ENCODE measurements at places on chromosomes 13 and 19.

GRCh38 chr13:51556740-51557139 lies 27.5 kb upstream of the WDFY2 start:
- no peak for DNase-seq

DNA sequence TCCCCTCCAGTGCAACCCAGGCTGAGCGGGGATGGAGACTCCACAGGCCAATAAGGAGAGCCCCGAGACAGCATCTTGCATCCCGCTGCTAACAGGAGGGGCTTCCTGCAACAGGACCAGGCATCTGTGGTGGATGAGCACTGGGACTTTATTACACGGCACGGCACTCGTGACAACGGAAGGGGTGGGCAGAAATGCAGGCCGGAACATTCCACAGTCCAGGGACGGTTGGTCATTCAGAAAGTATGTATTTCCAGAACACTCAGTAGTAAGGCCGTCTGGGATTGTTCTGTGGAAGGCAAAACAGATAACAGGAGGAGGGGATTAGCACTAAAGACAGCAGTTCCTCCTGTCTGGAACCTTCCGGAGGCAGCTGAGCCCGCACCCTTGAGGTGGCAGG lies 3.3 kb upstream of the TM6SF2 start:
- no peak for DNase-seq

DNA sequence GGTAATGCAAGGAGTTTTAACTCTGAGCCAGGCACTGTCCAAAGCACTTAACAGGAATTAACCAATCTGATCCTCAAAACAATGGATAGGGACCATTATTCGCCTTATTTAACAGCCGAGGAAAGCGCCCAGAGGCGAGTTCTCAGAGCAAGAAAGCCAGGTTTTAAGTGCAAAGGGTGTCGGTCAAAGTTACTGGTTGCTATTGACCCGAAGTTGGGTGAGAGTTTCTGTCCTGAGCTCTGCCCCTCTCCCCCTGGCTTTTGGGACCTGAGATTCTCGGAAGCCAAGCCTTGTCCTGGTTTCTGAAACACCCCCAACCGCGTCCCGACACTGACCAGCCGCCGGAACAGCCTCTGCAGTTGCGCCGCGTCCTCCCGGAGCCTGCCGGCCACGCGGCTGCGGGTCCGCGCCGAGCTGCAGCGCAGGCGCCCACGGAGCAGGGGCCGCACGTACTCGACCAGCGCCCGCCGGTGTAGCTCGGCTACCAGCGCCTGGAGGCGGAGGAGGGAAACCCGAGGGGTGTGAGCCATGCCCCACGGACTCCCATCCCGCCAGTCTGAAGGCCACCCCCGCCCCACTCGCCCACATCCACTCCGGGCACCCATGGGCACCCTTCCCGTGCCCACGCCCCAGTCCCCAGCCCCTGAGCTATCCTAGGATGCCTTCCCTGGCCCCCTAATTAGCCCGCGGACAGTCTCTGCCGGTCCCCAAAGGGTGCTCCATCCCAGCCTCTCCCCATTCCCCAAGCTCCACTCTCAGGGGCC lies 27.8 kb downstream of the EXOC3L2 start:
- no peak for DNase-seq

DNA sequence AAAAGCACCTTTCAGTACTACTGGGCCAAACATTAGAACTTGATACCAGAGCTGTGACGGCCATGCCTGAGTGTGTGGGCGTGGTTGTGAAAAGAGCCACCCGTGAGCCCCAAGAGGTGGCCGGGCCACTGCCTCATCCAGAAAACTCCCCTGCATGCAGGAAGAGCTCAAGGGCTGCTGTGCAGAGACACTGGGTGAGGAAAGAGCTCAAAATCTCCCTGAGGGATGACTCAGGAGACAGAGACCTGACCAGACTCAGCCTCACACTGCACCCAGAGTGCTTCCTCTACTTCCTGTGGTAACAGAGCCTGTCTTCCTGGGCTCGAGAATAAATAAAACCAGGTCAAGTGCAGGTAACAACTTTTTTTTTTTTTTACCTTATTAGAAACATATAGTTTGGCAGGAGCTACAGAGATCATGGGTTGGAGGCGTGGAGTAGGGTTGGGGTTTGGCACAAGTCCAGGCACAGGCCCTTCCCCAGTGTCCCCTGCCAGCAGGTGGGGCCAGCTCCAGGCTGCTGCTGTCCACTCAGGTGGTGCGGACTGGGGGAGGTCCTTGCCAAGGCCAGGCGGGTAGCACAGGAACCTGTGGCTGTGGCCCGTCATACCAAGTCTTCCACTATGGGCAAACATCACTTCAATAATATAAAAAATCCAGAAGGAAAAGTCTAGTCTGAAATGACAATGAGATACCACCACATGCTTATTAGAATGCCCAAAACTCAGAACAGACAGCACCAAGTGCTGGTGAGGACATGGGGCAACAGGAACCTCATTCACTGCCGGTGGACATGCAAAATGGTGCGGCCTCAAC lies 25.5 kb downstream of the ELL start:
- DNase-seq: no peak

- DNase-seq: no peak
Measured at GRCh38 chr13:106311004-106311403, 224.5 kb downstream of the EFNB2 start.

DNA sequence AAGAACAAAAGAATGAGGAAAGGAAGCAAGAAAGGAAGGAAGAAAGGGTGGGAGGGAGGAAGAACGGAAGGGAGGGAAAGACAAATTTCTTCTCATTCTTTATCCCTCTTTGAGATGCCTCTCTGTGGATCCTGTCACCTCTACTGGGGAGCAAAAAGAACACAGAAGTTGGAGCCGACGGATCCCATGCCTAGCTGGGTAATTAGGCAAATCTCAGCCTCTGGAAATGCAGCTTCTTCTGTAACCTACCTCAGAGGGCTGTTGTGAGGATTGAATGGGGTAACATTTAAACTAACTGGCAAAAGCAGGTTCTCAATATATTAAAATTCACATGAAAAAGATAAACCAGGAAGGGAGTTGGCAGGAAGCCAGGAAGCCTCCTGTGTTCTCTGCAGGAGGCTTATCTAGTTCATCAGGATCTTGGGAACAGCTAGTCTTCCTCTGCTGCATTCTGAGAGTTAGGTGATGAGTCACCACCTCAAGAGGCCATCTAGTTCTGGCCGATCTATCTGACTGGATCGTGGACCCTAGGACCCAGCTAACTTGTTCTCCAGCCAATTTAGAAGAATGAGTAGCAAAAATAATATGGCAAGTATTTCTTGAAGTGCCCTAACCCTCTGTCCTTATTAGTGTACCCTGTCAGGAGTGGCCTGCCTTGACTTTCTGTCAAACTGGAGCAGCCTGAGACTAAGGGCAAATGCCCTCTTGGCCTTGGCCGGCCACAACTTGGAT lies 15.2 kb upstream of the CPB2 start:
- DNase-seq: no peak

- no peak for DNase-seq
Measured at GRCh38 chr19:54523403-54523802, 20.8 kb downstream of the LAIR2 start.

DNA sequence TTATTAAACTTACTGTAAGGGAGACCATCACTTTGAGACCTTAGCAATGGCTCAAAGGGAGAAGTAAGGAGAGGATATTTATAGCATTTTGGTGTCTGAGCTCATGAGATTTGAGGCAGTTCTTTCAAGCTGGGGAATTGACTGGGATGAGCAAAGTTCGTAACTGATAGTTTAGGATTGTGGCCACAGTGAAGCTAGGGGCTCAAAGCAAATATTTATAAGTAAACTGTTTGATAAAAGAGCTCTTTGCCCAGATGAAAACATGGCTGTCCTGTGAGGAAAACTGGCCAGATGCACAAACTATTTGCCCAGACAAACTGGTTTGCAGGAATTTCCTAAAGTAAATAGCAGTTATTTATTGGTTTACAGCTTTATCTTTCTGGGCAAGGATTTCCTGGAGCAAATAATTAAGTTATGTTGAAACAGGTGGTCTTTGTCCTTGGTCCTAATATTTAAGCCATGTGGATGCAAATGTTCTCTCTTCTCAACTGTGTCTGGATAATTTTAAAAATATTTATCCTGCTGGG lies 59.7 kb upstream of the TMTC4 start:
- DNase-seq: no peak

DNA sequence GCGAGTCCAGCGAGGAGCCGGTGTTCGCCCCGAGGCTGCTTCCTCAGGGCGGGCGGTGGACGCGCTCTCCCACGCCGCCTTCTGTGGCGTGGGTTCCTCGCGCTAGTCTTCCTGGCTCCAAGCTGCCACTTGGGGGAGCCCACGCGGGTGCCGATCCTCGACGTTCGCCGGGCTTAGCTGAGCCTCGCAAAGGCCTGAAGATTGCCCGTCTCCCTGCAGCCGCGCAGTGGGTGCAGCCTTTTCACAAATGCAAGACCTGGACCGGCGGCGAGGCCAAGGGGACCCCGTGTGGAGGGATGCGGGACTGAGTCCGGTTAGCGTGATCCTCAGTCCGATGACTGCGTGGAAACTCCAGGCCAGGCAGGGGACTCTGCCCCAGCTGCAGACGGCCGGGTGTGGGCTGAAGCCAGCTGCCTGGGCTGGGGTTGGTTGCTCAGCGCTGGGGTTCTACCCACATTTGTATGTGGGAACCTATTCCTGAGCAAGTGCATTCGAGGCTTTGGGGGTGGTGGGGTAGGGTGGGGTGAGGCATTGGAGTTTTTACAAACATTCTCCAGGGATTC lies 16.6 kb upstream of the LRP3 start:
- no peak for DNase-seq

GRCh38 chr13:92444244-92444643 lies 782.4 kb upstream of the GPC6 start:
- no peak for DNase-seq

DNA sequence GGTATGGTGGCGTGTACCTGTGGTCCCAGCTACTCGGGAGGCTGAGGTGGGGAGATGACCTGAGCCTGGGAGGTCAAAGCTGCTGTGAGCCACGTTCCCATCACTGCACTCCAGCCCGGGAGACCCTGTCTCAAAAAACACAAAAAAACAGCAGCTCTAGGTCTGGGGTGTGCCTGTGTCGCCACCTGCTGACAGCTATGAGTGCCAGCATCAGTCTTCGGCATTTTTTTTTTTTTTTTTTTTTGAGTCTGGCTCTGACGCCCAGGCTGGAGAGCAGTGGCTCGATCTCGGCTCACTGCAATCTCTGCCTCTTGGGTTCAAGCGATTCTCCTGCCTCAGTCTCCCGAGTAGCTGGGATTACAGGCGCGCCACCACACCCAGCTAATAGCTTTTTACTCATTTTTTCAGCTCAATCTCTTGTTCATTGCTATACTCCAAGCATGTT lies 10.1 kb downstream of the AP2S1 start:
- no peak for DNase-seq

DNA sequence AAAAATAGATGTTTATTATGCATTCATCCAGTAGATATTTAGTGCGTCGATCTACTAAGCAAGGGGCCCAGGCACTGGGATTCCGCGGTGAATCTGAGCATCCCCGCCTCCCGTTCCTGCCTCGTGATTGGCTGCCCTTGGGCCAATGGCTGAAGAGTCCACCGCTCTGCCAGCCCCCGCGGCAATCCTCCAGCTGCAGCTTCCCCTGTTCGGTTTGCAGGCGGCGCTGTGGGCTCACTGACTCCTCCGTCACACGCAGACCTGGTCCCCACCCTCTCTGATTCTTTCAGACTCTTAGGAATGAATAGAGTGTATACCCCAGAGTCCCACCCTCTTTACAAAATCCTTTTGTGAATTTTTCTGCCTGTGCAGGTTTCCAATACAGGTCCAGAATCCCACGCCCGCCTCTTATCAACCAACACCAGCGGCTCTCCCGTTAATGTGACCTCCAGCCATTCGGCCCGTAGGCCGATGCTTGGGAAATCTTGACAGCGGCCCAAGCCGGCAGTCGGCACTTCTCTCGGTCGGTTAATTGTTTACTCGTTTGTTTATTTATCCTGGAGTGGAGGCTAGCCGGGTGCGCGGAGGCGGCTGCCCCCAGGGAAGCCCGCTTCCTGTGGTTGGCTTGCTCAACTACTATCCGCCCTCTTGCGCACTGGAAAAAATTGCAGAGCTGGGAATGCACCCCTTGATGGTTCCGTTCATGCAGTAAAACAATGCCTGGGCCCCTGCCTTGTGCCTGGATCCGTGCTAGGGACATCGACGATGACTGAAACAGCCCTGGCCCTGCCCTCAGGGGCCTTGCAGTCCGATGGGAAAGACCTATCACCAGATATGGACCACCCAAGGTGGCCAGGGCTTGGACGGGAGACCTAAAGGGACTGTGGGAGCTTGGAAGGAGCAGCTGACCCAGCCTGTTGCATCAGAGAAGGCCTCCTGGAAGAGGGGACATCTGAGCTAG lies 4.5 kb upstream of the ARHGAP35 start:
- peak; percentile 78 for DNase-seq

DNA sequence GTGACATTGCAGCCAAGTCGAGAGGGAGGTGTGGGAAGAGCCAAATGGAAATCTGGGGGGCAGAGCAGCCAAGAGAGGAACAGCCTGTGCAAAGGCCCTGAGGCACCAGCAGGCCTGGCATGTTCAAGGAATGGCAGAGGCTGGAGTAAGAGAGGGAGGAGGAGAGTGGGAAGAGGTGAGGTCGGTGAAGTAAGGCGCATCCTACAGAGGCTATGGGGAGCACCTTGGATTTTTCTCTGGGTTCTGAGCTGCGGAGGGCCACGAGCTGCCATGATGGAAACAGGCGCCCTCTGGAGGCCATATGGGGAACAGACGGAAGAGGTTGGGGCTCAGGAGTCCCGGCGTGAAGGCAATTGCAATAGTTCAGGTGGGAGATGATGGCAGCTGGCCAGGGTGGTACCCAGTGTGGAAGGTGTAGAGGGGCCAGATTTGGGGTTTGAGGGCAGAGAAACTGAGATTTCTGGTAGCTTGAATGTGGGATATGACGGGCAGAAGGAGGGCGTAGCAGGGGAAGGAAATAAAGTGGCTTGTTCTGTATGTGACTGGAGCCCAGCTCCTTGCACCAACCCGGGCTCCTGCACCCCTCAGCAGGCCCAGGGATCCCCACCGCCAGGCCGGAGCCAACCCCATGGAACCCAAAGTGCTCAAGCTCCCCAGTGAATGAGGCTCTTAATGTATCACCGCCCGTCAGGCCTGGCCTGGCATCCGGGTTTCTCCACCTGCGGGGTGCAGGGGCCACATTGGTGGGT lies 20.5 kb upstream of the STRN4 start:
- DNase-seq: no peak

DNA sequence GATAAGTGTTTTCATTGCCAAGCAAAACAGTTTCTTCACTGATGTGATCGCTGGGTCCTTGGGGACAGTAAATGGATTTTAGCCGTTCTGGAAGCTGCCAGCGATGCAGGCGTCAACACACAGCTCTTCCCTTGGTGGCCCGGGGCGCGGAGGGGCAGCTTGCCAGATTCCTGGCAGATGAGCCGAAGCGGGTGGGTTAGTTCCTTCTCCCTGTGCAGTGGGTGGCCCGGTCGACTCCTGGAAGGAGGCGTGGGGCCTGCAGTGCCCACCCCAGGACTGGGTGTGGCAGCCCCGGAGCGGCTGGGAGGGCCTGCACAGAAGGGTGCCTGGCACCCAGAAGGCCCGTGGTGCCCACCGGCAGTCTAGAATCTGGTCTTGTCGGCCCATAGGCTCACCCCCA lies 69.0 kb downstream of the KDM4B start:
- DNase-seq: no peak

GRCh38 chr13:30618186-30618929 lies 638 bp downstream of the USPL1 start:
- DNase-seq: no peak

GRCh38 chr19:30374865-30375552 lies 2.8 kb downstream of the ZNF536 start:
- no peak for DNase-seq

GRCh38 chr19:11138601-11139300 lies 16.8 kb downstream of the SPC24 start:
- peak; percentile 63 for DNase-seq

Data from GOT3 (cell line).